ENCODE measurements at places on chromosomes 5 and 9.
A peak's percentile ranks its signal among the peaks of the same experiment; 100 is the strongest.

GRCh38 chr9:135218331-135219225 is 131.1 kb downstream of the OLFM1 start:
- DNase-seq = no peak

DNA sequence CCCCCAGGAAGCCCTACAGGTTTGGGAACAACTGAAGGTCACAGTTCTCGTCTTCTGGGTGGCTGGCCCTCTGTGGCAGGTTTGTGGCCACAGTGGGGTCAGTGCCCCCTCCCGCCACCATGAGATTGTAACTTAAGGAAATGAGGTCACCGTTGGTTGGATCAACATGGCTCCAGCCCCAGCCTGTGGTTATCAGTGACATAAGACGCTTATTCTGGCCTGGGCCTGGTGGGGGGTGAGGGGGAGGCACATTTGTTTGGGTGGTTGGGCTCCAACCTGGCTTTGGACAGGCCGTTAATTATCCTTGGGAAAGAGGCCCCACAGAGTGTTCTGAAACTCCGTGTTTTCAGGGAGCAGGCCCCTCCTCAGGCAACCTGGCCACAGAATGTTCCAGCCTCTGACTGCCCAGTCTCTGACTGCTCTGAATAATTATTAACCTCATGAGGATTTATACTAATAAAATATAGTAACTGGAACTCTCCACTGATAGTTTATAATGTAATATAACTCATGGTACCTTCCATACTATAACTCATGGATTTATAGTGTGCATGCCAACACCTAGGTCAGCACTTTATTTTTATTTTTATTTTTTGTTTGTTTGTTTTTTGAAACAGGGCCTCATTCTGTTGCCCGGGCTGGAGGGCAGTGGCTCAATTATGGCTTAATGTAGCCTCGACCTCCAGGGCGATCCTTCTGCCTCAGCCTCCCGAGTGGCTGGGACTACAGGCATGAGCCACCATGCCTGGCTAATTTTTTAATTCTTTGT is 58.0 kb upstream of the RPL26L1 start:
- DNase-seq = no peak

DNA sequence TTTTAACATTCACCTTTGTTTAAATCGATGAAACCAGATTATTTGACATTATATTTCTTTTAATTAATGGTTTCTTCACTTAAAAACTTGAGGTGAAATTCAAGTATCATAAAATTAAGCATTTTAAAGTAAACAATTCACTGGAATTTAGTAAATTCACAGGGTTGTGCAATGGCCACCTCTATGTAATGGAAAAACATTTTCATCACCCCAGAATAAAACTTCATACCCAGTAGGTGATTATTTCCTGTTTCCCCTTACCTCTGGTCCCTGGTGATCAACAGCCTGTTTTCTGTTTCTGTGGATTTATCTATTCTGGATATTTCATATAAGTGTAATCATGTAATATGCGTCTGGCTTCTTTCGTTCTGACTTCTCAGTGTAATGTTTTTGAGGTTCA is 27.2 kb downstream of the HSPA4 start:
- no peak for DNase-seq

DNA sequence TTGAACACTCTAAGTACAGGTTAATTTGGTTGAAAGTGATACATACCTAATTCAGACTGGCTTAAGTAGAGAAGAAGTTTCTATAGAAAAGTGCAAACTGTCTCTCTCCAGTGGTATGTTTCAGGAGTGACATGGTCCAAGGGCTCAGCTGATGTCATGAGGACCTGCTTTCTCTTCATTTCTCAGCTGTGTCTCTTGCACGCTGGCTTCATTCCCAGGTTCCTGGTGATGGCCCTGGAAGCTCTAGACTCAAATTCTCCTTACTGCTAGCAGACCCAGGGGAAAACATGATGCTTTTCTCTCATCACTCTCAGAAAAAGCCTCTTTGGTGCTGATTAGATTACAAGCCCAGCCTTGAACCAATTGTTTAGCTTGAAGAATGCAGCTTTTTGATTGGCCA is 211.9 kb upstream of the CLINT1 start:
- DNase-seq = no peak

DNA sequence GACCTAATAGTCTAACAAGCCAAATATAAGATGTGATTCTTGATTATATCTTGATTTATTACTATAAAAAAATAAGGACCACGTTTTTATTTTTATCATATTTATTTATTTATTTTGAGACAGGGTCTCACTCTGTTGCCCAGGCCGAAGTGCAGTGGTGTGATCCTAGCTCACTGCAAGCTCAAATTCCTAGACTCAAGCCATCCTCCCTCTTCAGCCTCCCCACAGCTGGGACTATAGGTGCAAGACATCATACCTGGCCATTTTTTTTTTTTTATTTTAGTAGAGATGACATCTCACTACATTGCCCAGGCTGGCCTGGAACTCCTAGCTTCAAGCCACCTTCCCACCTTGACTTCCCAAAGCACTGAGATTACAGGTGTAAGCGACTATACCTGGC is 61.0 kb upstream of the LARP1 start:
- DNase-seq = no peak

DNA sequence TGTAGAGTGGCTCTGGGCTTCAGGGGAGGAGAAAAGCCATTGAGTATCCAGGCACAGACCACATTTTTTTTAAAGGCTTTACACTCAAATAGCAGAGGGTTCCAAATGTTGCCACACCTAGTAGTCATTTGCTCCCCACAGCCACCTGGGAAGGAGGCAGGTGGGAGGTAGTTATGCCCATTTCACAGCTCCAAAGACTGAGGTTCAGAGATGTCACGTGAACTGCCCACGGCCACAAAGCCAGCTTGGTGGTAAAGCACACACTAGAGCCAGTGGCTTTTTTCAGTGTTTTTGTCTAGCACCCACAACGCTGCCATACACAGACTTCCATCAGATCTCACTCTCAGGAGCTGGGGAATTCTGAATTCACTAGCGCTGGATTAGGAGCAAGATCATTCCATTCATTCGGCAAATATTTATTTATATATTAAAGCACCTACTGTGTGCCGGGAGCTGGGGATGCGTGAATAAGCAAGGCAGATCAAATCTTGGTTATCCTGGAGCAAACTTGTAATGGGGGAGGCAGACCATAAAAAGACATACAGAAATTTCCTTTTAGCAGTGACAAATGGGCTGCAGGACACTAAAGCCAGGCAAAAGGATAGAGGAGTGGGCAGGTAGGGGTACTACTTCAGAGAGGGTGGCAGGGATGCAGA is 7.4 kb downstream of the WHRN start:
- DNase-seq = no peak

GRCh38 chr9:127194881-127195713 is 69.5 kb upstream of the GARNL3 start:
- peak; percentile 65 for DNase-seq

DNA sequence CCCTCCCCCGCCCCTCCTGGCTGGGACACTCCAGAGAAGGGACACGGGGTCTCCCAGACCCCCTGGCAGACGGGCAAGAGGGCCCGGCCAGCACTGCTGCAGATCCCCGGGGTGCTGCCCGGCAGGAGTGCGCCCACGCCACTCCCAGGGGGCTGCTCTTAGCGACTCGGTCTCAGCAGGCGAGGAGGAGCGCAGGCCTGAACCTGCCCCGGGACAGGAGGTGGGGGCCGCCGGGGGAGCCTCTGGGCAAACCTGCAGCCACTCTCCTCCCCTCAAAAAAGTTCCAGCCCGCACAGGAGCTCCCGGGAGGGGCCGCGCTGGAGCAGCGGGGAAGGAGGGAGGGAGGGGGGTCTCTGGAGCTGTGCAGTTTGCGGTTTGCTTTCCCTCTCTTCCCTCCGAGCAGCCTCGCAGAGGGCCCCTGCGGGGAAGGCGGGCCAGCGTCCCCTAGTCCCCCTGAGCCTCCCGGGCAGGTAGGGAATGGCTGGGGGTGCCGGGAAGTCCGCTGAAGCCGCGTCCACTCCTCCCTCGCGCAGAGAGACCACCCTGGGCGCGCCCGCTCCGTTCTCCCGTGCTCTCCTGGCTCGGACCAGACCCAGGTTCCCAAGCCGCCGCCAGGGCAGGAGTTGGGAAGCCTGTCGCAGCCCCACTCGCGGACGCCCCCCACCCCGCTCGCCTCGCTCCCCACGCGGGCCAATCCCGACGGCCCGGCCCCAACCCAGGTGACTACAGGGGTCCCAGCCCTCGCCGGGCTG is 44.2 kb downstream of the NACC2 start:
- no peak for DNase-seq

DNA sequence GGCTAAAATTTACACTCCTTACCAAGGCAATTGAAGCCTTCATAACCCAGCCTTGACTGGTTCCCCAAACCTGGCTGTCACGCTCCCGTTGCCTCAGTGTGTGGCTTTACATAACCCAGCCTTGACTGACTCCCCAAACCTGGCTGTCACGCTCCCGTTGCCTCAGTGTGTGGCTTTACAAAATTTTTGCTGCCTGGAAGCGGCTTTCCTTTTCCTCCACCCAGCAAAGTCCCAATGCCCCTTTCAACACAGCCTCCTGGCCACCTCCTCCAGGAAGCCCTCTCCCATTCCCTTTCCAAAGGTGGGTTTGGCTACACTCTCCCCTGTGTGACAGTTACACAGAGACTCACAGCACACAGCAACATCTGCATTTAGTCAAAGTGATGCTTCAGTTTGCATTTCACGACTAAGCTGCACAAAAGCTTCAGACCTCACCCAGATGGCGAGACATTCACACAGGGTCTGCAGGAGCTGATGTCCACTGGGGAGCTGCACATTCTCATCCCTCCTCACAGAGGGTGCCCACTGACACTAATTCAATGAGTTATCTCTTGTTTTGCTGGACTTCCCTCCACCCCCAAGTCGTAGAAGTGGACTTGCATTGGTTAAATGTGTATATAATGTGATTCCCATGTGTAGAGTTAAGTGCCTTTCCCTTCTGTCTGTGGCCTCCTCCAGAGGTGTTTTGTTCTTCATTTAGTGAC is 156.6 kb upstream of the PHYKPL start:
- no peak for DNase-seq

DNA sequence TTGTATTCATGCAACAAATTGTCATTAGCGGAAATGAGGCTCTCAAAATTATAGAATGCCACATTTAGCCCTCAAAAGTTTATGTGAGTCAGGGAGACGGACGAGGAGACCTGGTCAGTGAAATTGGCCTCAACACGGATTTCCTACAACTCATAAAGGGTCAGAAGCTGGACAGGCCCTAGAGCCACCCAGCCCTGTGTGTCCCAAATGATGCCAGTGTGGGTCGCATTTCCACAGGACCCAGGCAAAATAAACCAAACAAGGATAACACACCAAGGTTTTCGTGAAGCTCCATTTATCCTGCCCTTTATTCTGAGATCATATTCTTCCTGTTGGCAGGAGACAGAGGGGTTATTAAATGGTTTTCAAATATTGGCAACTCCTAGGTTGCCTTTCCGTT is 72.0 kb upstream of the COL5A1 start:
- no peak for DNase-seq

DNA sequence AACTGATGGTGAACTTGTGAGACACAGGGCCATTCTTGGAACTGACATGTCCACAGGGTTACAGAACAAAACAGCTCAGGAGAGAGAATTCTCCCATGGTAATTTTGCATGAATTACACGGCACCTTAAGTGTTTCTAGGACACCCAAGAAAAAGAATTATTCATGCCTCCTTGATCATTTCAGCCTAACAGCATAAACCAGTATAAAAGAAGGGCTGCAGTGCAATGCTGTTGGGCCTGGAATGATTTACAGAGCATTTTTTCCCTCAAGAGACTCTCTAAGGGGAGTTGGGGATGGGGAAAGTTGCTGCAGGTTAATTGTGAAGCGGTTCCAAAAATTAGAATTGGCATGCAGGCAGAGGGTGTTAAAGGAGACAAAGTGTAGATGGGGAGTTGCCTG is 136.4 kb upstream of the FBXL7 start:
- no peak for DNase-seq

DNA sequence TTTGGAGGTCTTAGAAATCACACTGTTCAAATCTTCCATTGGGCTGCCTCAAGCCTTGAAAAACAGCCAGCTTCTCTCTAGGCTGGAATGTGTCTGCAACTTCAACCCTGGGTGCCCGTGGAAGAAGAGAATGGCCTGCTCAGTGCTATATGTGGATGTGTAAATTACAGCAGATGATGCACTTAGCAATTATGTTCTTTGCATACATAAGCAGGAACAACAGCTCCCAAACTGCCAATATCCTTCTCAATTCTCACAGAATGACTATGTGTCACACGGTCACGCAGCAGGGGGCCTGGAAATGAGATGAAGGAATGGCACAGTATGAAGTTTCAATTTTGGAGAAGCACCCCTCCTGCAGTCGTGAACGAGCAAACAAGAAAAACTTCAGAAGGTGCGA is 175.2 kb upstream of the SMARCA2 start:
- no peak for DNase-seq

- DNase-seq = no peak
These were observed 214.4 kb upstream of the ACTBL2 start for GRCh38 chr5:57696825-57697570.

GRCh38 chr5:57940236-57940635 is 457.6 kb upstream of the ACTBL2 start:
- no peak for DNase-seq

DNA sequence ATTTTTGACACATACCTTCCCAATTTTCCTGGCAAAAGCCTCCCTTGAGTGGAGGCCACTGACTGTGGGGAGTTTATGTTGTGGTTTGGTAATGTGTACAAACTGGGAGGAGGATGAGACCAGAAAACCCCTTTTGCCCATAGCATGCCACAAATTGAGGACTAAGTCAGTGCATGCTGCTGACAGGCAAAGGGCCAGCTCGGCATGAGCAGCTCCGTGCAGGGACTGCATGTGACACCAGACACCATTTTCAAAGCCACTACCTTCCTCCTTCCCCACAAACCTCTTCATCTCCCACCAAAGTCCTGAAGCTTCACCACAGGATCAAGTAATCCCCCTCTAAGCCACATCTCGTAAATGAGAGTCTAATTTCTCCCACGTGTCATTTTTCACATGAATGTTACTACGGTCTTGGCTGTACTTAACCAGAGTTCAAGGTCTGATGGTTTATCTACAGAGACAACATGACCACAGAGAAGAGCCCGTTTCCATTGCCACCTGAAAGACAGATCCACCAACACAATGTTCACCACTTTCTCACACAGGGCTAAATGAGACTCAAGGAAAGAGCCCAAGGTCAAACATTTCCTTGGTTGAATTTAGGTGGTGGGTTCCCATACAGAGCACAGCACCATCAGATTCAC is 106.5 kb downstream of the NFIB start:
- no peak for DNase-seq

GRCh38 chr5:130035388-130035787 is 131.1 kb downstream of the CHSY3 start:
- no peak for DNase-seq

GRCh38 chr5:81544351-81545018 is 150.6 kb upstream of the ACOT12 start:
- DNase-seq = no peak

DNA sequence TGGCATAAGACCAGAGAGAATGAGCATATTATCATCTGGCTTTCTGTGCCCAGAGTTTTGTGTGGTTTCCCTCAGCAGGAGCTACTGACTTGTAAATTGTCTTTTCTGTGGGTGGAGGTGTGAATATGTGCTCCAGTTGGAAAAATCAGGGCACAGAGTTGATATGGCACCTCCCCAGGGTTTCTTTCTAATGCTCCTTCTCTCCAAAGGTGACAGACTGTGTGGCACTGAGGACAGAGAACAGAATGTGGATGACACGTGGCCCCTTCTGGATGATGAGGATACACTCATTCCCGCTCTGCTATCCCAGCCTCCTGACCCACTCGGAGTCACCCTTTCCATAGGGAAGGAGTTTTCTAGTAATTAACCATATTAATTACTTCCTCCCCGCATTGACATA is 221.0 kb downstream of the ICE1 start:
- DNase-seq = no peak

Data from HS-27A (cell line).